ENCODE measurements at places on chromosomes 16 and 17. TPM values are rescaled to one million over a fixed set of nuclear protein-coding genes. Genes with fewer than 3 reads are reported as not detected.

The KRT9 gene
- total RNA-seq: not detected

The NECAB2 gene
- total RNA-seq: 0.29 TPM

The ASPHD1 gene
- 1.8 TPM for total RNA-seq

The ADAMTS18 gene
- not detected for total RNA-seq

The TUBG2 gene
- 13.8 TPM for total RNA-seq

The ZNF423 gene
- total RNA-seq: 11.6 TPM

The LDHD gene
- total RNA-seq: 3.6 TPM

The ATP2A1 gene
- total RNA-seq: 0.36 TPM

The IKZF3 gene
- not detected for total RNA-seq

The NPIPB8 gene
- total RNA-seq: not detected
